ENCODE measurements at places on chromosomes 7 and 10. TPM values are rescaled to one million over a fixed set of nuclear protein-coding genes. Genes with fewer than 3 reads are reported as not detected.

The SEMA4G gene
- total RNA-seq = 29.4 TPM

The ZMIZ2 gene
- 91.3 TPM for total RNA-seq

The ANKRD61 gene
- 0.17 TPM for total RNA-seq

The PRLHR gene
- total RNA-seq = not detected

The CTAGE6 gene
- not detected for total RNA-seq

The DEPP1 gene
- total RNA-seq = 3.8 TPM

The MUC12 gene
- total RNA-seq = 0.64 TPM

The OR6V1 gene
- not detected for total RNA-seq

The KCNH2 gene
- total RNA-seq = 9.7 TPM

The NYAP1 gene
- total RNA-seq = 6.7 TPM

The TAS2R3 gene
- total RNA-seq = 1.4 TPM

The ZWINT gene
- total RNA-seq = 64.5 TPM

The ZNF722 gene
- total RNA-seq = not detected

The NPFFR1 gene
- total RNA-seq = 0.02 TPM

The SRGN gene
- total RNA-seq = 1.8 TPM

The INA gene
- not detected for total RNA-seq

The CYP2C19 gene
- total RNA-seq = not detected

The AUTS2 gene
- total RNA-seq = 0.93 TPM

The PIK3AP1 gene
- total RNA-seq = 7.1 TPM

The DGKB gene
- total RNA-seq = 0.05 TPM

The MYL10 gene
- not detected for total RNA-seq

The WDFY4 gene
- total RNA-seq = 0.22 TPM

The RPEL1 gene
- 0.10 TPM for total RNA-seq

The PNLIP gene
- 1.3 TPM for total RNA-seq

The GNB2 gene
- 246 TPM for total RNA-seq

The FKBP9 gene
- 85.6 TPM for total RNA-seq

The LRRC18 gene
- not detected for total RNA-seq
